Esophagus squamous epithelium (tissue), 5 donors: ENCODE measurements at places on chromosomes 6 and 20. TPM values are rescaled to one million over a fixed set of nuclear protein-coding genes. Genes with fewer than 3 reads are reported as not detected.

GRCh38 chr6:155224618-155225017, 39.2 kb upstream of the CLDN20 start:
- DNase-seq: no peak

DNA sequence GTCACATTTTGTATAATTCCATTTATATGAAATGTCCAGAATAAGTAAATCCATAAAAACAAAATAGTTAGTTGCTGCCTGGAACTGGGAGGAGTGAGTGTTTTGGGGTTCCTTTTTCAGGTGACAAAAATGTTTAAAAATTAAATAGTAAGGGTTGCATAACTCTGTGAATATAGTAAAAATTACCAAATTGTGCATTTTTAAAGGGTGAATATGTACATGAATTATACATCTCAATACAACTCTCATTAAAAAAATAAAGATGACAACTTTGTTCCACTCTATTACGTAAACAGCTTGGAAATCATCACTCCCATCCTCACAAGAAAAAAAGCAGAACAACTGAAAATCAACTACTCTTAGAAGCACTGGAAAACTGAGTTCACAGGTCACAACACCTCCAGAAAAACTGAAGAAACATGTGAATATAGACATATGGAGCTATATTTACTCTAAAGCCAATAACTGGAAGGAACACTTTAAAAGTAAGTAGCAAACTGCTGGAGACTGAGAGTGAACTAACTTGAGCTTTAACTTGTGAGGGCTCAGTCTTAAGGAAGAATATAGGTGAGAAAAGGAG, 40.0 kb downstream of the RANBP9 start:
- DNase-seq: no peak

DNA sequence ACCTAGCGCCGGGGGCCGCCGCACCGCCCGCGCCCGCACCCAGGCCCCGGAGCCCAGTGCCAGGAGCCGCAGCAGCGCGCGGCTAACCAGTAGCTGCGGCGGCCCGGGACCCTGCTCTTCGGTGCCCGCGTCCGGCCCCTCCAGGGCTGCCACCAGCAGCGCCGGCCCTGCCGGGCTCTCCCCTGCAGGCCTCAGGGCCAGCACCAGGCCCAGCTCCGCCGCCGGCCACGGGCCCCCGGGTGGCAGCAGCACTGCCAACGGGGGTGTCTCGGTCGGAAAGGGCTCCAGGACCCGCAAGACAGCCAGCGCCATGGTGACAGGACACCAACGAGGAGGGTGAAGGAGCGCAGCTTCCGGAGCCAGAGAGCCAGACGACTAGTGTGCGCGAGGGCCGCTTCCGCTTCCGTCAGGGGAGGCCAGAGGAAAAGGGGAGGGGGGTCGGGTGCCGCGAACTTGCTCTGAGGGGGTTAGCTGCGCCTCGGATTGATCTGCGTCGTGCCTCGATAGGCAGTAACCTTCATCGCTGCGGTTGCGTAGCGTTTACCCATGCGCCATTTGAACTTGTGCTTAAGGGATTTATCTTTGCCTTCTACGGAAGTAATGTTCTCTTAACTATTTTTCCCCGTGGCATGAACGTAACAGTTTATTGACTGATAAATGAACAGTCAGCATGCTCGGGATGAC, at the start of gene PEX6:
Gene PEX6 (minus strand): TSS at position 343 of the 684 bp plus-strand sequence. CDS start 31 bp downstream, at position 312.
- peak; percentile 67 for DNase-seq

DNA sequence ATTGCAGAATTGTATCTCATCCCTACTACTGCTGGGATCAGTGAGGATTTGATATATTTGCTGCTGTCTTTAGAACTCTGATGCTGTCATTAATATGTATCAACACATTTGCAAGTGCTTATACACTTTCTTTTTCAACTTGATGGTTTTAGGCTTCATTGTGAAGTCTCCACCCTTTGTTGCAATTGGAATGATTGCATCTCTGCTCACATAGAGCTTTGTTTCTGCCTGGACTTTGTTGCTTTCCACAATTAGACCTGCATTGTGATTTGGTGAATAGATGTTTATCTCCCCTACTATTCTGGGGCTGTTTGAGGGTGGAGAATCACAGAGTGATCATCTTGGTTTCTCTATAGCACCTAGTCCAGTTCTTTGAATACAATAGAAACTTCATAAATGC, 666.7 kb downstream of the EPM2A start:
- DNase-seq: no peak

DNA sequence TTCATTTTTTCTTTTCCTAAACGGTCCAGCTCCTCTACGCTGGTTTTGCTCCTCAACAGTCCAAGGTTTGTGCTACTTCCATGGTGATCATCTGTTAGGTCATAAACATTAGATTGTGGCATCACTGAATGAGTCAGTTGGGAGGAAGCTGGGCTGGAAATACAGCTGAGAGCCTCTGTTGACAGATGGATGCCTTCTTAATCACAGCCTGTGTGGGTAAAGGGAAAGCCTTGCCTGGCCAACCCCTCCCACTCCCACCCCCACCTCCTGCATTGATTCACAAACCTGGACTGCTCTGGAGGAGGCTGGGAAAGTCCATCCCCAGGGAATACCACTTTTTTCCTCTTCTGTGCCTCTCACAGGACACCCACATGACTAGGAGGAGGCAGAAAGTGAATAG, 180.6 kb upstream of the CCN2 start:
- DNase-seq: no peak

DNA sequence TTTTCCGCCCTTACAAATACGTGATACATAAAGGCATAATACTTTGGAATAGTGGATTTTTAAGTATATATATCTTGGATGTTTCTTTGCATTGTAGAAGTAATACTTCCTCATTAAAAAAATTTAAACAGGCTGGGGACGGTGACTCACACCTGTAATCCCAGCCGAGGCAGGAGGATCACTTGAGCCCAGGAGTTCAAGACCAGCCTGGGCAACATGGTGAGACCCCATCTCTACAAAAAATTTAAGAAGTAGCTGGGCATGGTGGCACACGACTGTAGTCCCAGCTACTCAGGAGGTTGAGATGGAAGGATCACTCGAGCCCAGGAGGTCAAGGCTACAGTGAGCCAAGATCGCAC, 38.6 kb upstream of the RNF8 start:
- DNase-seq: no peak

GRCh38 chr20:62197801-62198200, 15.0 kb downstream of the MTG2 start:
- no peak for DNase-seq

GRCh38 chr6:15927531-15928225, 201.2 kb upstream of the MYLIP start:
- no peak for DNase-seq

DNA sequence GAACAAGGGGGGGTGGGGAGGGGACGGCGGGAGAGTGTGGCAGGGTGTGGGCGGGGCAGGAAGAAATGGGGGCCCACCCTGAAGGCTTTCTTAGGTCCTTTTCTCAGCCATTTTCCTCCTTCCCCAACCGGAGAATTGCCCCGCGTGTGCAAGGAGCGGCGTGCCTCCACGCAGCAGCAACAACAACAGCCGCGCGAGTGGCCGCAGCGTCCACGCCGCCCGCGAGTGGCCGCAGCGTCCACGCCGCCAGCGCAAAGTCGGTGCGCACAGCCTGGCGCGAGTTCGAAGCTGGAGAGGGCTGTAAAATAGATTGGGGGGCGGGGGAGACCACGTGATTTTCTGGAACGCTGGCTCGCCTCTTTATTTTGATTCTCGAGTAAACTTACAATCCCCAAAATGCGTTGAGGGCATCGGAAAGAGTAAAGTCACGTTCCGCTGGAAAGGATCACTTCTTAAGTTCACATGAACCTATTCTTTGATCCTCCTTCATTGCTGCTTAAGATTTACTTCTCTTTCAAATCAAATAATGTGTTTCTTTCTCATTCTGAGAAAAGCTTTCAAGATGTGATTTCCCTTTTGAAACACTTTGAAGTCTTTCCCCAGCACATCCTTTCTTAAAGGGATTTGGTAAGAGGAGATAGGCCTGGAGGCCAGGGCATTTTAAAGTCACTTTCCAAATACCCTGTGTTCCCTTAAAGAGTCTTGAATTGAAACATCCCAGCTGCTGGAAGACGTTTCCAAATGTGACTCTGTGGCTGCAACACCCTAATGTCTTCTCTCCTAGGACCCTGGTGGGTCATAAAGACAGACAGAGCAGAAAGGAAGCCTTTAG, 66.7 kb upstream of the ZNF217 start:
- no peak for DNase-seq

GRCh38 chr6:30211306-30211705, 1.9 kb downstream of the TRIM26 start:
- no peak for DNase-seq

GRCh38 chr6:89938014-89938413, 43.7 kb downstream of the GJA10 start:
- no peak for DNase-seq

DNA sequence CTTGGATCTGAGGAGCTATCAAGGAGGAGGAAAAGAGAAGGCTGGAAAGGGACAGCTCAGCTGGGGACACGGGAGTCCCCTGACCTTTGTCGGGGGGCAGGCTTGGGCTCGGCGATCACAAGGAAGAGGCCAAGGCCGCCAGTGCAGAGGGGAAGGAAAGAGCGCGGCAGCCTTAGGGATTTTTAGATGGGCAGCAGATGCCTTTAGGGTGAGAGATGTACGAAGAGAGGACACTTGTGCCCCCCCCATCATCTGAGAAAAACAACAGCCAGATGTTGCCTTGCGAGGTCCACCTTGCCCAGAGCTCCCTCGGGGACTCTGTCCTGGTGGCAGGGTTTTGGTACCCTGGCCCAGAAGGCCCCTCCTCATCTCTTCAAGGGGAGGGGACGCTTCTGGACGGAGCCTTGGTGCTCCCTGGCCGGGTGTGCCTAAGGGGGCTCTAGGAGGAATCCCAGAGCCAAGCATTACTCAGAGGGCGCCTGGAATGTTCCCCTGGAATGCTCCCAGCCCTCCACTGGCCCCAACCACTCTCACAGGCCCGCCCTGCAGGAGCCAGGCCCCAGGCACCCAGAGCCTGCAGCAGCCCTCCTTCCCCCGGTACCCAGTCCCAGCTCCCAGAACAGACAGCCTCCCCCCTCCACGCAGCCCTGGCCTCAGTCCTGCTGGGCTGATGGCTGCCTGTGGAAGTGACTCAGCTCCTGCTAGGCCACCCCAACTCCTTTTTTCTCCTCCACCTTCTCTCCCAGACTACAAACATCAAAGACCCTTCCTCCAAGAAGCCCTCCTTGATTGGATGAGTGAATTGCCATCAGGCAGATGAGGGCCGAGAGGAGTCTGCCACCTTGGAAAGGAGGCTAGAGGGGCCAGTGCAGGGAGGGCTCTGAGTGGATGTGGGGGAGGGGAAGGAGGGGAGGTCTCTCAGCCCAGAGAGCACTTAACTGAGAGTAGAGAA, 1.8 kb downstream of the ADAM33 start:
- DNase-seq: no peak

DNA sequence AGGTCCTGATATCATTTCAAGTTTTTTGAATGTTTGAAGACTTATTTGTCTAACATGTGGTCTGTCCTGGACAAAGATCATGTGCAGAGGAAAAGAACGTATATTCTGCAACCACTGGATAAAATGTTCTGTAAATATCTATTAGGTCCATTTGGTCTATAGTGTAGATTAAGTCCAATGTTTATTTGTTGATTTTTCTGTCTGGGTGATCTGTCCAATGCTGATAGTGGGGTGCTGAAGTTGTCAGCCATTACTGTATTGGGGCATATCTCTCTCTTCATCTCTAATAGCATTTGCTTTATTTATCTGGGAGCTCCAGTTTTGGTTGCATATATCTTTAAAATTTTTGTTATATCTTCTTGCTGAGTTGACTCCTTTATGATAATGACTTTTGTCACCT, 258.4 kb upstream of the CITED2 start:
- no peak for DNase-seq

DNA sequence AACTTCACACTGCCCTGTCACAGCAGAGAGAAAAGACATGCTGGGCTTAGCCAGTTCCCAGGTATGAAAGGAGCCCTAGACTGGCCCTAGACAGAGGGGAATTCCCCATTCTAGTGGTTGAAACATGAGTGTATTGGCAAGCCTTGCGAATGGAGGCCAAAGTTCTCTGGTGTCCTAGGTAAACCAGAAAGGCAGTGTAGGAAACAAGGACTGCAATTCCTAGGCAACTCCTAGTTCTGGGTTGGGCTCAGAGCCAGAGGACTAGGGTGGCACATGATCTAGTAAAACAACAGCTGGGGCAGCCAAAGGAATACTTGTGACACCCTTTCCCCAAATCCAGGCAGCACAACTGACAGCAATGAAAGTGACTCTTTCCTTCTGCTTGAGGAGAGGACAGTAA, 265.0 kb upstream of the EPHA7 start:
- no peak for DNase-seq

DNA sequence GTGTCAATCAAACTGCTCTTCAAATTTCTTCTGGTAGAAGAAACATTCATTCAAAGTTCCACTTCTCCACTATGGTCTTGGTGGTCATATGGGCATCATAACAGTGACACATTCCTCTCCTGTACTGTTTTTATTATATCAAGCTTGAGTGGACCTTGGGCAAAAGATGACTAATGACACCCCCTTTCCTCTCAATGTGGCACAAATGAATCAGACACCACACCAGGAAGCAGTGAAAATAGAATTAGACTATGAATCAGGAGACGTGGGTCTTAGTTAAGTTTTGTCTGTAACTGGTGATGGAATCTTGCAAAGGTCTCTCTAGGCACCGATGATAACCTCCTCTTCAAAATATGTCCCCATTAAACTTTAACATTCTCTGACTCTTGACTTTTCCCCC, 9.0 kb upstream of the NRSN1 start:
- no peak for DNase-seq

DNA sequence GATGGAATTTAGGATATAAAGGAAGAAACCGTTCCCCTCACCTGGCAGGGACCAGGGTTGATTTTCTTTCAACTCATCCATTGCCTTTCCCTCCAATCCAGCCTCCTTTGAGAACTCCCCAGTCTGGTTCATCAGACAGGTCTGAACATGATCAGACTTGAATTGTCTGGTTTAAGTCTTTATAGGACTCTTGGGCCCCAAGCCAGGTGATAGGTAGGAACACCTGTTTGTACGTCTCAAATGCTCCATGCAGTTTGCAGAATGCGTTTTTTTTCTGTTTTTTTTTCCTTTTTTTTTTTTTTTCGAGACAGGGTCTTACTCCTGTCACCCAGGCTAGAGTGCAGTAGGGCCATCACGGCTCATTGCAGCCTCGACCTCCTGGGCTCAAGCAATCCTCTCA, 4.1 kb upstream of the CEP250 start:
- no peak for DNase-seq

- DNase-seq: no peak
Observed at GRCh38 chr6:3230900-3231246, 3.4 kb upstream of the TUBB2B start.

- DNase-seq: no peak
Observed at GRCh38 chr6:146337376-146337775, 206.3 kb upstream of the RAB32 start.

Gene HBS1L
- 65.3 TPM for total RNA-seq

Gene TTK
- total RNA-seq: 14.1 TPM

Gene GNAS-AS1
- not detected for total RNA-seq

Gene MYH7B
- not detected for total RNA-seq

Gene CASS4
- total RNA-seq: 1.3 TPM

Gene HLA-DQA1
- 9.0 TPM for total RNA-seq

Gene TRIM10
- total RNA-seq: not detected

Gene PRDM1
- 33.6 TPM for total RNA-seq

Gene OR2H1
- total RNA-seq: not detected

Gene SMPDL3A
- total RNA-seq: 21.7 TPM
